ENCODE measurements at places on chromosomes 11 and 22.

- H3K36me3 ChIP-seq = no peaks in the 10 kb centered on the region
- H3K27me3 ChIP-seq = no peaks in the 10 kb centered on the region
- H3K4me1 ChIP-seq = no peaks in the 10 kb centered on the region
- no peak overlapping the region for H3K4me3 ChIP-seq
Observed at GRCh38 chr11:36744375-36745168, 146.5 kb upstream of the RAG2 start.

DNA sequence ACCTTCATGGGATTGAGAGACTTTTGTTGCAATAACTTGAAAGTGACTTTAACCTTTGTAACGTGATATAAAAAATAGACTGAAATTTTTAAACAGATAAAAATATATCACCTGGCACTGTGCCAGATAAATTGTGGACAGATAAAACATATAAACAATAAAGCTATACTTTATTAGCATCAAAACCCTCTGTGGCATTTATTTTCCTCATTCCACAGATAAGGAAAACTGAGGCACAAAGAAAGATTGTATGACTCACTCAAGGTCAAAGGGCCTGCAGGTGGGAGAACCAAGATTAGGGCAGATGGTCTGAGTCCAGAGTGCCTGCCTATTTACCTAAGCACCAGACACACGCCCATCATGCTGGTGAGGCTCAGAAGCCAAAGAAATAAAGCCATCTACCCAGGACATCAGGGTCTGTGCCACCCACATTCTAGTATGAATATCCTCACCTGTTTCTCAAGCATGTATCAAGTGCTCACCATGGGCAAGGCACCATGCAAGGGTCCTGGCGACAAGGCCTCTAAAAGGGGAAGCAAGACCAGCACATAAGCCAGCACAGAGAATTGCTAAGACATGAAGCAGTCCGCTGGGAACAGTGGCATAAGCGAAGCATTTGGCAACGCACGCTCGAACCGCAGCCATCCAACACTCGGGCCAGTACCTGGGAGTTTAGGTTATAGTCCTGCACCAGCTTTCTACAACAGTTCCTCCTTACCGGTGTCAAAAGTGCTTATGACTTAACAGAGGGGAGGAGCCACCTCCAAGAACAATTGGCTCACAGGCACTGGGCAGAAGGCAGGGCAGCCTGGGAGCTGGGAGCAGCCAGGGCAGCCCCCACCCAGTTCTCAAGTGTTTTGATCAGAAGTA, 17.6 kb downstream of the MYH9 start:
- no peaks in the 10 kb centered on the region for H3K27me3 ChIP-seq
- H3K4me3 ChIP-seq = no peak overlapping the region
- DNase-seq = no peak
- peak overlapping the region; percentile 98 for H3K27ac ChIP-seq

GRCh38 chr22:24591286-24591830, 1.5 kb downstream of the LRRC75B start:
- no peak for DNase-seq
- H3K4me1 ChIP-seq = peaks cover 7% of the 10 kb centered on the region
- H3K4me3 ChIP-seq = no peak overlapping the region
- no peaks in the 10 kb centered on the region for H3K36me3 ChIP-seq

DNA sequence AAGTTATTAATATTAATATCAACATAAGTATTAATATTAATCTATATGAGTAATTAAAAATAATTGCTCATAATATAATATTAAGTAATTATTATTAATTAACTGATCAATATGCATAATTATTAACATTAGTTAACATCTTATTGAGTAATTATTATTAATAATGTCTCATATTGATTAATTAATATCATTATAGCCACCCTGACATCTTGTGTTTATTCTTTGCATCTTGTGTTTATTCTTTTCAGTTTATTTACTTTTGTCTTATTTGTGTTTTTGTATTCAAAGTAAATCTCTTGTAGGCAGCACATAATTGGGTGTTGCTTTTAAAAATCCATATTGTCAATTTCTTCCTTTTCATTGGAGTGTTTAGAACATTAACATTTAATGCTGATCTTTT, 56.6 kb downstream of the MYEOV start:
- no peaks in the 10 kb centered on the region for H3K27me3 ChIP-seq
- no peak overlapping the region for H3K4me3 ChIP-seq
- H3K36me3 ChIP-seq = no peaks in the 10 kb centered on the region
- H3K27ac ChIP-seq = no peak overlapping the region
- H3K4me1 ChIP-seq = no peaks in the 10 kb centered on the region
- no peak for DNase-seq
